Inflammatory macrophage treated with lipopolysaccharide for 4 hours (primary cell): ENCODE measurements at places on chromosomes 1 and 21.

DNA sequence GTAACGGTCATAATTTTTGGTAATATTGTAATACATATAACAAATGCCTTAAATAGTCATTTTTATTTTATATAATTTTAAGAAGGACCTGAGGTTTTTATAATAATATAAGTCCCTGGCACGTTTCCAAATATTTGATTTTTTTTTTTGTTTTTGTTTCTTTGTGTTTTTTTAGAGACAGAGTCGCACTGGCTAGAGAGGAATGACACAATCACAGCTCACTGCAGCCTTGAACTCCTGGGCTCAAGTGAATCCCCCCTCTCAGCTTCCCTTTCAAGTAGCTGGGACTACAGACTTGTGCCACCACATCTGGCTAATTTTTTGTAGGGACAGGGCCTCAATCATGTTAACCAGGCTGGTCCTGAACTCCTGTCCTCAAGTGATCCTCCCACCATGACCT is 29.7 kb downstream of the ARHGAP29 start:
- DNase-seq, result no peak

DNA sequence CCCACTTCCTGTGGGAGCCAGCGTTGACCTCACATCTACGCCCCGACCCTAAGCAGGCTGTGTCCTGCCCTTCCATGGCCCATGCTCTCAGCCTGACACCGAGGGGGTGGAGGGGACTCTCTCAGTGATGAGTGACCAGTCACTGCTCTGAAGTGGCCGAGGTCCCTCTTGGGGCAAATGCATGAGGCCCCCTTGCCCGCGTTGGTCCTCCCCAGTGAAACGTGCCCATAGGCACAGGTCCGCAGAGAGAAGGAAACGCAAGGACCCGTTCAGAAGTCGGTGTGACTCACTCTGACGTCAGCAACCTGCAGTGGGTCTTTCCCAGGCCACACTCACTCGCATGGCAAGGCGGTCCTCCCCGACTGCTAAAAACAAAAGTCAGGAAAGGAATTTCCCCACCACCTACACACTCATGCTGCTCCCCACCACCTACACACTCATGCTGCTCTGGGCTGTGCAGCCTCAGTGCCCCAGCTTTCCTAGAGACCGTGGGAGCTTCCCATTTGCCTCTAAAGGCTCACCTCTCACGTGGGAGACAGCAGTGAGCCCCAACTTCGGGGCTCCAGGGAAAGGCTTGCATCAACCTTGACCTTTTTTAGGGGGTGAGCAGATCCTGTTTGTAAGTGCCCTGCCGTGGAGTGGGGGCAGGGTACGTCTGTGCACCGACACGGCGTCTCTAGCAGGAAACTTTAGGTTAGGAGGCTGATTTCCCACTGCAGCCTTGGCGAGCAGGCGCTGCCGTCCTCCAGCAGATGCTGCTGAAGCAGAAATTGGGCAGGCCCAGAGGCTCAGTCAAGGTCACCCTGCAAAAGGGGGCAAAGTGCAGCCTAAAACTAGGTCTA is 11.4 kb downstream of the UBASH3A start:
- peak; percentile 90 for DNase-seq

DNA sequence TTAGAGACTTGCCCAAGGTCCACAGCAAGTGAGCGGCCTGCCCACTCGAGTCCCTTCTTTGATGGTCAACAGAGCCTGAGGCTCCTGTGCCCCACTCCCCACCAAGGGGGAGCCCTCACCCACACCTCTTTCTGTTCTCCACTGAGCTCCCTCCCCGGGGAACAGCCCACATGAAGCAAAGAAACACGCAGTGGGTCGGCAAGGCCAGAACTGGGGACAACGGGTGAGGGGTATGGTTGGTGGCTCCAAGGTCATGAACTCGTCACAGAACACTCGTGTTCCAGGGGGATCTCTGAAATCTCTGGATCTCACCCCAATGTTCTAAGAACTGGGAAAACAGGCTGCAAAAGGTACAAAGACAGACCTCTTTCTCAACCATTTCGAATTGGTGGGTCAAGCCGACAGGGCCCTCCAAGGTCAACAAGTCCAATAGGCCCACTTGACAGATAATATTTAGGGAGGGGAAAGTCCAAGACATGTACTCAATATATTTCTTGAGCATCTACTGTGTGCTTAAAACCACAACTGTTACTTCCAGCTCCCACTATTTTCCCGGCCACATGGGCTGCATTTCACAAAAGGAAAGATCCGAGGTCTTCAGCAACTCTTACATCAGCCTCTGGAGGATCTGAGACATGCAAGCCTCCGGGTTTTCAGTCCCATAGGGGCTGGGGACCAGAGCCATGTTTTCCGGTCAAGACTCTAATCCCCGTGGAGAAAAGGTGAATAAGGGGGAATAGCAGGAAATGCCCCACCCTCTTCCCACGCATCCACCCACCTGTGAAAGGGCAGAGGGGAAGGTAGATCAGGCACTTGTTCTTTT is 1.1 kb upstream of the RAP1GAP start:
- no peak for DNase-seq

GRCh38 chr1:207362962-207363860 is 41.7 kb downstream of the CD55 start:
- peak; percentile 83 for DNase-seq

DNA sequence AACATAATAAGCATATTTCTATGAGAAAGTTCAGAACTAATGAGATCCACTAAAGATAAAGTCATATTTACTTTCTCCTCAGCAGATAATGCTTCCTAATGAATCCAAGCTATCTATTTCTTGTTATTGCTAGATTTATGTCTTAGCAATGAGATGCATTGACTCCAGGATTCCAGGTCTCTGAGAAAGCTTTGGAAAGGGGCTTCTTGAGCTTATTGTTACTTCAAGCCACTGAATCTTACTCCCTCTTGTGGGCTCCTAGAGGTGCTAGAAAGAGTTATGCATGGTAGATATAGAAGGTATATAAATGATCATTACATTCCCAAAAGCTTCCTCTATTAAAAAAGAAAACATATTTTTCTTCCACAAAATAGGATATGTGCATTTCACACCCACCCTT is 246.4 kb upstream of the ADAMTS5 start:
- DNase-seq, result no peak

DNA sequence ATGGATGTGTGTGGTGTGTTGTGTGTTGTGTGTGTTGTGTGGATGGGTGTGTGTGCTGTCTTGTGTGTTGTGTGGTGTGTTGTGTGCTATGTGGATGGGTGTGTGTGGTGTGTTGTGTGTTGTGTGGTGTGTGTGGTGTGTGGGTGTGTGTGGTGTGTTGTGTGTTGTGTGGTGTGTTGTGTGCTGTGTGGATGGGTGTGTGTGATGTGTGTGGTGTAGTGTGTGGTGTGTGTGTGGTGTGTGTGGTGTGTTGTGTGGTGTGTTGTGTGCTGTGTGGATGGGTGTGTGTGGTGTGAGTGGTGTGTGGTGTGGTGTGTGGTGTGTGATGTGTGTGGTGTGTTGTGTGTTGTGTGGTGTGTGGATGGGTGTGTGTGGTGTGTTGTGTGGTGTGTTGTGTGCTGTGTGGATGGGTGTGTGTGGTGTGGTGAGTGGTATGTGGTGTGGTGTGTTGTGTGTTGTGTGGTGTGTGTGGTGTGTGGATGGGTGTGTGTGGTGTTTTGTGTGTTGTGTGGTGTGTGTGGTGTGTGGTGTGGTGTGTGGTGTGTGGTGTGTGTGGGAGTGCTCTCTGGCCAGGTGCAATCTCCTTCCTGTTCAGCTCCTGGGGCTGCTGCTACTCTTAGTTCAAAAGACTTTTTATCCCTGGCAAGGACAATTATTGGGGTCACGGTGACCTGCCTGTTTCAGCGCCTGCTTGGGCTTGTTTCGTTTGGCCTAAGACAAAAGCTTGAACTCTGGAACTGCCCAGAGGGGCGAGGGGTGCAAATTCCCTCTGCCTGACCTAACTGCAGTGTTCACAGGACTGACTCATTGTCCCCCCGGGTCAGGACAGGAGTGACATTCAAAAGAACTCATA is 101.1 kb downstream of the UBIAD1 start:
- DNase-seq, result no peak

DNA sequence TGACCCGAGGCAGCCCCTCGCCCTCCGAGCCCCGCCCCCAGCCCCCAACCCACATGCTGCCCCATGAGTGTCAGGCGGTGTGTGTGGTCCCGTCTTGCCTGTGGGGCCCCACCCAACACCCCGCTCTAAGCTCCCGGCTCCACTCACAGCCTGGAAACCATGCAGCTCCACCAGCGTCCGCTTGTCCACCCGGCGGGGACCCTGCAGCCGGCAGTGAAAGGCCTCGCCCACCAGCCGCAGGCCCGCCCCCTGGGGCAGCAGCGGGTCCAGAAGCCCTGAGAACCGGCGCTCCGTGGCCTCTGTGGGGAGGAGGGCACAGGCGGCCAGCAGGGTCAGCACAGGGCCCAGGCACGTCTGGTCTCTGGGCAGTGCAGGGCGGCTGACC is 2.7 kb downstream of the C1QTNF12 start:
- no peak for DNase-seq

- DNase-seq, result no peak
Measured at GRCh38 chr1:52368383-52369172, 2.6 kb upstream of the CC2D1B start.

- DNase-seq, result no peak
Measured at GRCh38 chr1:33018112-33018511, 18.6 kb downstream of the AK2 start.

DNA sequence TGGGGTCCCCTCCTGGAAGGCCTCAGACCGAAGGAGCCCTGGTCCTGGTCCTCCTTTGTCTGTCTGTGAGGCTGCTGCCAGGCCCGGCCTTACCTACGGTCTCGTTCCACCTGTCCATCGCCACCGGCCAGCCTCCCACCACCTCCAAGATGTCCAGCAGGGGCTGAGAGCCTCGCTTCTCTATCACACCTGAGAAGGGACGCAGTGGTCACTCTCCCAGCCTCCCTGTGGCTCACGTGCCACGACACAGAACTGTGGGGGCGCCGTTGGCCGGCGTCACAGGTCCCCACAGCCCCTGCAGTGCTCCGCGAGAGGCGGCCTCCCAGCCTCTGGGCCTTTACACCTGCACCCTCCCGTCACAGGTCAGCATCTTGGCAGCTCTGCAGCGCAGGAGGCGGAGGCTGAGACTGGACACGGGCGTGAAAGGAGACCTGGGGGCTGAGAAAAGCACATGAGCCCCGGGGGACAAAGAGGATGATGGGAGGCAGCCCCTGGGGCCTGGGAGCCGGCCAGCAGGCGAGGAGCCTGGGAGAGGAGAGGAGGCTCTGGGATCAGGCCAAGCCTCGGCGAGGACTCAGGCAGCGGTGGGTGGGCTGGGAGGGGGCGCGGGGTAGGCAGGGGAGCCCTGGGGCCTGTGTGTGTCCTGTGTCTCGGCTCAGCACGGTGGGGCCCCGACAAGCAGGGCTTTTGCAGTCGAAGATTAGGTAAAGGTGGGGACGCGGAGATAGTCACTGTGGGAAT is 20.5 kb downstream of the PRXL2B start:
- DNase-seq, result no peak

DNA sequence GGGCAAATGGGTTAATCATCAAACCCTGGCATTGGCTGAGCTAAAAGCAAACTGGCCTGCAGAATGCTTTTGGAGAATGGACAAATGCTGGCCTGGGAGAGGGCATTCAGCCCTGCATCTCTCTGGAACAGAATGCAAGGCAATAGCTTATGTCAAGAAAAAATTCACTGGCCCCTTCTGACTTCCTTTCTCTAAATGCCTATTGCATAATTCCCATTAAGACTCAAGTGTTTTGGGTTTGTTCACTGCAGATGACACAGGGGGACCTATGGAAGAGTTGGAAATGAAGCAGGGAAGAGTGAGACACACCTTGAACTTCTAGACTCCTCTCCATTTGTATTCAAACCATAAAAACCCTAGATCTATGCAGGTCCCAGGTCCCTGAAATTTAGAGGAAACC is 15.9 kb downstream of the PEA15 start:
- no peak for DNase-seq

- DNase-seq, result peak; percentile 44
Measured at GRCh38 chr21:25733859-25734653, 648 bp downstream of the ATP5PF start.

DNA sequence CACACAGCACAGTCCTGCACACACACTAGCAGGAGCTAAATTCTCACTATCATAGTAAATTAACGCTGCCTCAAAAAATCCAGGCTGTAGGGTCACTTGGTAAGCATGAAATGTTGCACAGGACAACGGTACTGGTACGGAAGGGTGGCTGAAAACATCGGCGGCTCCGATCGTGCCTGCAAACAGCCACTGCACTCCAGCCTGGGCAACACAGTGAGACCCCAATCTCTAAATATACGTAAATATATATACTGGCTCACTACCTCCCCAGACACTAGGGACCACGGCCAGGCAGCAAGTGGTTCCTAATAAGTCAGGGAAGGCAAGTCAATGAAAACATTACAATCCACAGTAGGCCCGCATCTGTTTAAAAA is 44.3 kb downstream of the GLIS1 start:
- no peak for DNase-seq

- no peak for DNase-seq
Measured at GRCh38 chr1:94678202-94678848, 136.8 kb upstream of the F3 start.
